ENCODE measurements at places on chromosomes 6 and 20.

DNA sequence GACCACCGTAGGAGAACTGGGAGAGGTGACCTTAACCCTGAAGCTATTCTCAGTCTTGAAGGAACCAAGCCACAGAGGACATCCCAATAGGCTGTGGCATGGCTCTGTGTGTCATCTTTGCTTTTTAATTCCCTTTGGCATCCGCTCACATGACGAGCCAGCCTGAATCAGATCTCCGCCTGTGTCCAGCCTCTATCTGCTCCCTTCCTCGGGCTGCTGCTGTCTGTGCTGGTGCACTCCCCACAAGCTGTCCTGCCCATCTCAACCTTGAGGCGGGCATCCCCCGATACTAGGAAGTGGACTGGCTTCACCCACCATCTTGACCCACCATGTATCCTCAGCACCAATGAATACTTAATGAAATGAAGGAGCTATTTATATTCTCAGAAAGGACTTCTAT, 111.9 kb downstream of the SLC23A2 start:
- no peak for DNase-seq

DNA sequence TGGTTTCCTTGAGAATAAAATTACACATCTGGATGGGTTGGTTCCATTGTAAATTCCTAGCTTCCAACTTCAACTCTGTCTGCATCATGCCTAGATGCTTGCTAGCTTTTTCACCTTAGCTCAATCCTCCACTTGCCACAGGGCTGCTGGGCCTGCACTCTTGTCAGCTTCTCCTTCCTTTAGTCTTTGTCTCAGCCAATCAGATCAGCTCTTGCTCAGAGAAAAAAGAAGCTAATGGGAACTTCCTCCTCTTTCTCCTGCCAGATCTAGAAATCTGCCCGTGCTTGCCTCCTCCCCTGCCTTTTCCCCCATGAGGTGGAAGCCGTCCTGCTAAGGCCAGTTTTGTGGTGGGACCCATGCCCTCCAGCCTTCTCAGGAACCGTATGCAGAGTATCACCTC, 18.5 kb downstream of the RAE1 start:
- no peak for DNase-seq

GRCh38 chr6:1931817-1932216, 313.6 kb downstream of the GMDS start:
- no peak for DNase-seq

GRCh38 chr20:16397086-16397485, 176.2 kb downstream of the KIF16B start:
- no peak for DNase-seq

DNA sequence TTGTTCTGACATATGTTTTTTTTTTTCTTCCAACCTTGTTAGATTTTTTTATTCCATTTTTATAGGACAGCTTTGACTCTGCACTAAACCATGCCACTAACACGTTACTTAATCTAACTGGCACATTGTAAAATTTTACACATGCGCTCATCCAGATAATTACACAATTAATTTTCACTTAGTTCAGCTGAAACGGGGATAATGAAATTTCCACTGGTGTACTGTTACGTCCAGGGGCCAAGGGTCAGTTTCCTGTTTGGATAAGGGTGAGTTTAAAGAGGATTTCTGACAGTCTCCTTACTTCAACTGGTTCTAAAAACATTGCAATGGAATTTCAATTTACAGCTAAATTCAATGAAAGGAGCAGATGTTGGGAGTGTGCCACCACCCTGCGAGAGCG, 221.8 kb upstream of the CEP162 start:
- DNase-seq, result no peak

DNA sequence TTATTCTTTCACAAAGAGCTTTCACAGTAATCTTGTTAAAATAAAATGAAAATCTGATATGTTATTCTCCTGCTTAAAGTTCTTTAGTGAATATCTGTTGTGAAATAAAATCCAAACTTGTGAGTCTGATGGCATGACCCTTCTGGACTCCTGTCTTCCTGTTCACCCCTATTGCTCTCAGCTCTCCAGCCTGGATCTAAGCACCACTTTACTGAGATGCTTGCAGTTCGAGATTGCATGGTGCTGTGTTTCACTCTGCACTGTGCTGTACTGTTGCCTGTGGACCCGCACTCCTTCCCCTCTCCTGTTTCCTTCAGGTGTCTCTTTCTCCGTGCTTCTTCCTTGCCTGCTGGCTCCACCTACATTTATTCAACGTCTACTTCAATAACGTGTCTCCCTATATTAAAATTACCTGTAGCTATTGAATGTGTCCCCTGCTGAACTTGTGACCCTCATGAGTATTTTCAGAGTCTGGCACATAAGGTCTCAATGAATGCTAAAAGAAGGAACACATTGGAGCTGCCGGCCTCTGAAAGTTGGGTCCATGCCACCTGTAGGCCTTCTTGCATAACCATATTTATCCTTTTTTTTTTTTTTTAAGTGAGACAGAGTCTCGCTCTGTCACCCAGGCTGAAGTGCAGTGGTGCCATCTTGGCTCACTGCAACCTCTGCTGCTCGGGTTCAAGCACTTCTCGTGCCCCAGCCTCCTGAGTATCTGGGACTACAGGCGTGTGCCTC, 100.1 kb downstream of the ARID1B start:
- no peak for DNase-seq

DNA sequence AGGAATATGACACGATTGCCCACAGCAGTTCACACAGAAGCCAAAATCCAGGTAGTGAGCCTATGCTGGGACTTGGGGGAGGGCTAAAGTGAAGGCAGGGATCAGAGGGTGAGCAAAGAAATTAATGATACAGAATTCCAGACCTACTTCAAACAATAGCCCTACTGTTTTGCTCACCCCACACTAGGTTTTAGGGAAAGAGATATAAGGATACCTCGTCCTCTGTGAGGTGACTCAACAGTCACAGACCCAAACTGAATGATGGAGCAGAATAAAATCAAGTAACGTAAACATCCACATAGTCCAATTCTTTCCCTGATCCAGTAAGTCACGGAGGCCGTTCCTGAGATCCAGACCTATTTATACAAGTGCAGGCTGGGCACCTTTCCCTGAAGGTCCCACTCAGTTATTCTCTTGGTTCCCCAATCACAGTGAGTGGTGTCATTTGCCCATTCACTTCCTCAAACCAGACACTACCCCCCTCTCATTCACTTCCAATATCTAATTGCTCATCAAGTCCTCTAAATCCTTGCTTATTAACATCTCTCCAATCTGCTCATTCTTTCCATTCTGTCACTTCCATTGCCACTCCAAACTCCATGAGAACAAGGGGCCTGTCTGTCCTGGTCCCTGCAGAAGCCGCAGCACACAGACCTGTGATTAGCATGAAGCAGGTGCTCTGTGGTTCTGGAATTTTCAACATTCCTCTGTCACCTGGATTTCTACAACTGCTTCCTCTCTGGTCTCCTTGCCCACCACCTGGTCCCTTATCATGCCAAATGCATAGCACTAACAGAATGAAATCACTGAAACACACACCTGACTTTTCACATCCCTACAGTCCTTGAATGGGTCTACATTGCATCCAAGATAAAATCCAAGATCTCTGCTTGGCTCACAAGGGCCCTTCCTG, 55.9 kb downstream of the ATXN1 start:
- no peak for DNase-seq

DNA sequence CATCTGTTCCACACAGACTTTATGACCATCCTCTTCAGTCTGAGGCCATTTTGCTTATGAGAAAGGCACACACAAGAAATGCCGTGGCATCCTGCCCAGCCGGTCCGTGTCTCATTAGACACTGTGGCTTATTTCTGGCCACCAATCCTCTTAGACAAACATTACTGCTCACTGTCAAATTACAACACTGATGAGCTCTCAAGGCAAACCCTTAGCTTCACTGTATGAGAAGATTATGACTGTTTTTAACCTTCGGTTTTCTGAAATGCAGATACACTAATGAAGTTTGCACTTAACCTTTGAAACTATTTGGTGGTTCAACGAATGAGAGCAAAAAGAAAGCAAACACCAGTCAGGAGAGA, 50.5 kb upstream of the DST start:
- DNase-seq, result no peak

- peak; percentile 10 for DNase-seq
Observed at GRCh38 chr6:107064579-107065065, 36.6 kb downstream of the MTRES1 start.

DNA sequence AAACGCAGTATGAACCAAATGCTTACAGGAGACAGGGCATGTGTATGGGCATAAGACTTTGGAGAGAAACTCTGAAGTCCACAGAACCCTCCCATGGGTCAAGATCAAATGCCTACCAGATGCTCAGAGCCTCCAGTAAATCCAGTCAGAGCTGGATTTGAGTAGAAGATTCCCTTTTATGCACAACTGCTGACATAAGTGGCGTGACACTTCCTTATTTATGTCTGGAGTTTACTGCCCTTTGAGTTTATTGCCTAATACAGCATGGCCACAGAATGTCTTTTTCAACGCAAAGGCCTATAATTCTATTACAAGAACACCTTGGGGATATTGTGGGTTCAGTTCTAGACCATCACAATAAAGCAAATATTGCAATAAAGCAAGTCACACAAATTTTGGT, 220.0 kb upstream of the FOXQ1 start:
- no peak for DNase-seq

GRCh38 chr6:142647449-142648035, 297.4 kb downstream of the HIVEP2 start:
- no peak for DNase-seq

DNA sequence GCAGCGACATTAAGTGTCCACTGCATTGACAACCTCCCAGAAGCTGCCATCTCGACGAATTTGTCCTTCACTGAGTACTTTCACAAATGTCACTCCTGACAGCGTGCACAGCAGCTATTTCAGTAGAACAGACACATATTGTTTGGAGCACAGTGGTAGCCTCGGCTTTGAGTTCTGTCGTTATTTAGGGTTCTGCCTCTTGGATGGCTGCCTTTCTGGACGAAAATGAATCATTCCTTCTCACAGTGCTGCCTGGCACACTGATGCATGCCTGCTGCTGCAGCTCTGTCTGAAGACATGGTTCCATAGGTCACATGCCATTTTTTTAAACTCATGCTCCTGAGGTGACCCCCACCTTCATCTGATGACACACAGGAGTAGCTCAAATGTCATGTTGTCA, 477.0 kb downstream of the C6orf118 start:
- DNase-seq, result no peak

DNA sequence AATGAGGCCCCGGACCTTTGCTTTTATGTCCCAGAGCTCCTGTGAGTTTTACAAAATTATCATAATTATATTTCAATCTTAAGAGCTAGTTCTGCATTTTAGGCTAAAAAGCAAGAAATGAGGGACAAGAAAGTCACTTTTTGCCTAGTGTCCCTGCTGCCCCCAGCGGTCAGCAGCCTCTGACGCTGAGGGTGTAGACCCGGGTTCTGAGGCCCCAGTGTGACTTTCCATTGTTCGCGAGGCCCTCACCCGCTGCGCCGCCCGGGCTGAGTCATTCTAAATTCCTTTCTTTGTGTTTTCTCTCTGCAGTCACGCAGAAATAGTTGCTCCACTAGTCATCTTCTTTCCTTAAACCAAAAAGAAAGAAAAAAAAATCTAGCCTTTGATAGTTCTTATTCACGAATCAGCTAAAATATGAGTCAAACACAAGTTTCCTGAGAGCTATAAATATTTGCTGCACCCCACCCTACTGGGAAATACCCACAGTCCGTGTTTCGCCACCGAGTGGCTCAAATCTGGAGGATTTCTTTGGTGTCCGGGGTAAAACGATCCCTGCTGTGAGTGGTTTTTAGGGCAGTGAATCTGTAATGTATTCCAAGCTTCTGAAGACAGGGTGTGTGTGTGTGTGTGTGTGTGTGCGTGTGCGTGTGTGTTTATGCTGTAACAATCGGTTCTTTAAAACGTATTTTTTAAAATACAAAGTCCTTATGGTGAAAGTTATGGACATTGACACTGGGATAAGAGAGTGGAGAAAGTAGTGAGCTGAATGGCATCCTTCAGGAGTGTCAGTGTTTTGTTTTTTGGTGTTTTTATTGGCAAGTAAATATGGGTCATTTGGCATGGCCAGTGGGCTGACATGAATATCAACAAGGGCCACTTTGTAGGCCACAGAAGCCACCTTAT, 59.7 kb upstream of the EEF1A1 start:
- peak; percentile 95 for DNase-seq

GRCh38 chr6:23293653-23294052, 724.3 kb downstream of the HDGFL1 start:
- DNase-seq, result no peak

DNA sequence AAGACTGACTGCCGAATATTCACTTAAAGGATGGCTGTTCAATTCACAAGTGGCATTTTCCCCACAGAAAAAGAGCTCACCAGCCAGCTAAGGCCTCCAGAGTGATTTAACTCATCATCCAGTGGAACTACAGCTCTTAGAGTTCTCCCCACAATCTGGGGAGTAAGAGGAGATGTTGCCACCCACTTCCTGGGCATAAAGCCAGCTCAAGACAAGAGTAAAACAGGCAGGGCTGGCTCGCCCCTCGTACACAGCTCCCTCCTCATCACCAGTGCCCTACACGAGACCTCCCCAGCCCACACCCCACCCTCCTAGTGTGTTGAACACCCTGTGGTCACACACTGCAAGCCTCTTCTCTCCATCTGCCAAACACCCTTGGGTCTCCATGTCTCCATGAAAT, 47.2 kb upstream of the IPCEF1 start:
- no peak for DNase-seq

GRCh38 chr6:133187657-133188453, 53.3 kb upstream of the EYA4 start:
- DNase-seq, result no peak

DNA sequence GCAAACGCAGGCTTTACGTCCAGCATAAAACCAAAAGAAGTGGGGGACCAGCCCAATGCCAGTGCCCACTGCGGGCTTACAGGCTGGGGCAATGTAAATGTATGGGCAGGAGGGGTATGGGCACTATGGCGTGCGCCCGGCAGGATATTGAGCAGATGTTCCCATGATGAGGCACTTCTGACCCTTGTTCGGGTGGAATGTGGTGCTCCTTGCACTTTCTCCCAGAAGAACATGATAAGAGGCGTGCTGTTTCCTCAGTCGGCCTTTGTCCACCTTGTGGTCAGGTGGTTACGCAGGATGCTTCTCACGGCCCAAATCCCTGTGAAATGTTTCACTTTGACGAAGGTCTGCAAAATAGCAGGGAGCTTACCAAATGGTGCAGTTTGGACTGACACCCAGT, 4.8 kb upstream of the GPR31 start:
- DNase-seq, result no peak

- DNase-seq, result no peak
Observed at GRCh38 chr20:63490416-63490815, 8.5 kb downstream of the EEF1A2 start.

- no peak for DNase-seq
Observed at GRCh38 chr6:75460681-75461080, 32.9 kb downstream of the FILIP1 start.

GRCh38 chr6:25537349-25538018, 114.5 kb upstream of the SCGN start:
- peak; percentile 11 for DNase-seq

- DNase-seq, result no peak
Observed at GRCh38 chr20:17698384-17698783, 1.4 kb upstream of the BANF2 start.

- peak; percentile 80 for DNase-seq
Observed at GRCh38 chr20:44960103-44960852, at the start of gene TOMM34. Gene TOMM34, minus strand, starts transcription at chr20:44960397. Its CDS starts 64 bp downstream, at chr20:44960333.

- DNase-seq, result no peak
Observed at GRCh38 chr6:3321875-3322274, 63.1 kb downstream of the PSMG4 start.
